Natural killer cell (primary cell): ENCODE measurements at places on chromosomes 4 and X. TPM values are rescaled to one million over a fixed set of nuclear protein-coding genes. Genes with fewer than 3 reads are reported as not detected.

GRCh38 chrX:66751136-66751782 lies 112.4 kb upstream of the EDA2R start:
- no peak for DNase-seq

GRCh38 chr4:143380629-143381028 lies 44.0 kb downstream of the GAB1 start:
- no peak for DNase-seq

DNA sequence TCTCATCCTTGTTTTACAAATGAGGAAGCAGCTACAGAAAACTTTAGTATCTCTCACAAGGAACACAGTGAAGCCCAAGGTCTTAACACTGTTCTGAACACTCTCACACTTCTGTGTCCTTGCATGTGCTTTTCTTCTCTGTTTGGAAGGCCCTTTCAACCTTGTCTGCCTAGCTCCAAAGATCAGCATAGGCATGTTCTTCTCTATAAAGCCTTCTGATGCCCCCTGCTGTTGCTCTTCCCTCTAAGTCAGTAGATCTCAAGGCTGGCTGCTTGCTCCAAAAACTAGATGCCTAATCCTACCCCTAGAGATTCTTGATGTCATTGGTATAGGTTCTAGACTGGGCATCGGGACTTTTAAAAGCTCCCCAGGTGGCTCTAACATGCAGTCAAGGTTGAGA lies 5.9 kb downstream of the APOO start:
- DNase-seq: no peak

- no peak for DNase-seq
Measured at GRCh38 chr4:139014371-139015268, 961 bp upstream of the NOCT start.

DNA sequence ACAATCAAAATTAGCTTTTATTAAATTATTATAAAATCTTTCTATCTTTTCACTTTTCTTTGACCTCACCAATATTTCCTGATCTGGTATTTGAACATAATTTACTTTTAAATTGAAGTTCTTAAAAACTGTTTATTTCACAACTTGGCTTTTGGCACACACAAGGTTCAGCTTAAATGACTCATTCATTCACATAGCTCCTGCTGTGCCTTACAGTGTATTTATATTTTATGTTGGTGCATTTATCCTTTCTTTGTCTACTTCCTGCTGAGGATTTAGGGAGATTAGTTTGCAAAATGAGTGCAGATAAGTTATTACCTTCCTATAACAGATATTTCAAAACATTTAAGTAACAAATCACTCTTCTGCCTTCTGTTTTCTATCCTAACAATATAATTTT lies 430.6 kb downstream of the DTHD1 start:
- DNase-seq: no peak

Gene FAM50A
- 48.9 TPM for total RNA-seq

Gene CXorf66
- not detected for total RNA-seq

Gene MID1
- total RNA-seq: not detected

Gene PLP1
- not detected for total RNA-seq
